ENCODE measurements at places on chromosomes 16 and 17. TPM values are rescaled to one million over a fixed set of nuclear protein-coding genes. Genes with fewer than 3 reads are reported as not detected.

GRCh38 chr16:10752843-10753523, 9.3 kb downstream of the NUBP1 start:
- peaks cover 26% of the 10 kb centered on the region for H3K4me1 ChIP-seq
- H3K27ac ChIP-seq = no peak overlapping the region
- DNase-seq = no peak
- no peak overlapping the region for H3K4me3 ChIP-seq

DNA sequence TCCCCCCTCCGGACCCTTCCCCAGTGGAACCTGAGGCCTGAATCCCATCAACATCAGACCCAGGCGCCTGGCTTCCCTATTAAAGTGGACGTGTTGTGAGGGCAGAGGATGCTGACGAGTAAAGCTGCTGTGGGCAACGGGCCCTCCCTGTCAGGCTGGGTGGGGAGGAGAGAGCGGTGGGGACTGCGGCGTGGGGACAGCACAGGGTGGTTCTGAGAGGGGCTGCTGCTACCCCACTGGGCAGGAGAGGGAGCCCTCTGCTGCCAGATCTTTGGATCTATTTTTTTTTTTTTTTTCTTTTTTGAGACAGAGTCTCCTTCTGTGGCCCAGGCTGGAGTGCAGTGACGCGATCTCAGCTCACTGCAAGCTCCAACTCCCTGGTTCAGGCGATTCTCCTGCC, 5.9 kb downstream of the CA5A start:
- H3K4me1 ChIP-seq = peaks cover 12% of the 10 kb centered on the region
- no peak for DNase-seq
- H3K27ac ChIP-seq = peak overlapping the region; percentile 7
- no peak overlapping the region for H3K4me3 ChIP-seq
- no peaks in the 10 kb centered on the region for H3K36me3 ChIP-seq
- peaks cover 1% of the 10 kb centered on the region for H3K27me3 ChIP-seq

DNA sequence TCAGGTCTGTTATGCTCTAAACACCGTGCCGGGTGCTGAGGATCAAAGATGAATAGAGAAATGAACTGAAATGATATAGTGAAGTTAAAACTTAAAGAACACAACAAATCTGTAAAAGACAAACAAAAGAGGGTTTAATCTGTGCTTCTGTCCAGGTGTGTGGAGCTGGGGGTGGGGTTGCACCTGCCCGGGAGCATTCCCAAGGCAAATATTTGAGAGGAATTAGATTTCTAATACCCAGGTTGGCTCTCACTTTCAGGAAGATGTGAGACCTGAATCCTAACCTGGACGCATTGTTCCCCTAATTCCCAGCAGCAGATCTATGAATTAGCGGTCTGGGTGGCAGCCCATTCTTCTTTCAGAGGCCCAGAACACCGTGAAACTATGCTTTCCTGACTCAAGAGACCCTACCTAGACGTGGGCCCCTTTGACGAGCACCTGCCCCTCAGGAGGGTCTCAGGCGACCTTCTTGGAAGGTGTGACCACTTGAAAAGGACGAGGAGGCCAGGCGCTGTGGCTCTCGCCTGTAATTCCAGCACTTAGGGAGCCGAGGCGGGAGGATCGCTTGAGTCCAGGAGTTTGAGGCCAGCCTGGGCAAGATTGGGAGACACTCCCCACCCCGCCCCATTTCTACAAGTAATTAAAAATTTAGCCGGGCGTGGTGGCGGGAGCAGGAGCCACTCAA, 677 bp upstream of the RANGRF start:
- DNase-seq = no peak
- H3K27ac ChIP-seq = no peak overlapping the region
- H3K36me3 ChIP-seq = no peaks in the 10 kb centered on the region
- no peaks in the 10 kb centered on the region for H3K27me3 ChIP-seq
- H3K4me3 ChIP-seq = peak overlapping the region; percentile 97

Gene ZNF423
- total RNA-seq = 12.4 TPM
